HCEC 1CT (cell line): ENCODE measurements at places on chromosomes 1 and 21.

- peak; percentile 70 for DNase-seq
These were observed 73.1 kb upstream of the EDEM3 start for GRCh38 chr1:184827600-184828368.

- no peak for DNase-seq
These were observed 493.2 kb upstream of the NFIA start for GRCh38 chr1:60589046-60589748.

- peak; percentile 6 for DNase-seq
These were observed 79.1 kb downstream of the POFUT2 start for GRCh38 chr21:45208627-45208951.

DNA sequence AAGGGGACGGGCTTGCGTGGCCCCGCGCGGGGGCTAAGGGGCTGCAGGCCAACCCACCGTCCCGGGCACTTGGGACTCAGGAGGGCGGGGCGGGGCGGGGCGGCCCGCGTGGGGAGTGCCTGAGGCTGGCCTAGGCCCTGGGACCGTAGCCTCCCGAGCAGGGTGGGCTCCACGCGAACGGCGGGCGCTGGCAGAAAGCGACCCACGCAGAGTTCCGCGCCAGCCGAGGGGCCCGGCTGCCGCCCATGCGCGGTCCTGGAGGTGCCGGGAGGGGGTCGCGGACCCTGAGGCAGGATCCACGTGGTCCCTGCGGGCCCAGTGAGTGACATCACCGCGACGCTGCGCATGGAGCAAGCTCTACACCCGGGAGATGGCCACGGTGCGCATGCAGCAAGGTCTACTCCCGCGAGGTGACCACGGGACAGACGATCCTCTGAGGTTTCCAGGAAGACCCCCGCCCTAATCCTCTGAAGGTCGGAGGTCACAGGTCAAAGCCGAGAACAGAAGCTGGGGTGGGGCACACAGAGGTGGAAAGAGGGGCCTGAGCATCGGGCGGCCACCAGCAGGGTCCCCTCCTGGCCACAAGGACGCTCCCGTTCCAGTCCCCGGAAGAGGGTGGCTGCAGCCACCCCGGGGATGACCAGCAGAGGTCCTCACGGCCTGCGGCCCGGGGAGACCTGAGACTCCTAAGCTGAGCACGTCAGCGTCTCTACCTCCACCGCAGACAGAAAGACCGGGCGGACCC, 13.5 kb upstream of the SLC19A1 start:
- peak; percentile 83 for DNase-seq

- DNase-seq, result peak; percentile 26
These were observed 120.0 kb upstream of the RRP15 start for GRCh38 chr1:218164930-218165700.

- no peak for DNase-seq
These were observed 28.1 kb downstream of the A3GALT2 start for GRCh38 chr1:33292726-33293340.

GRCh38 chr21:43605320-43606215, 53.7 kb downstream of the HSF2BP start:
- DNase-seq, result no peak

- no peak for DNase-seq
These were observed 407.0 kb downstream of the AMY1C start for GRCh38 chr1:104156738-104157137.

DNA sequence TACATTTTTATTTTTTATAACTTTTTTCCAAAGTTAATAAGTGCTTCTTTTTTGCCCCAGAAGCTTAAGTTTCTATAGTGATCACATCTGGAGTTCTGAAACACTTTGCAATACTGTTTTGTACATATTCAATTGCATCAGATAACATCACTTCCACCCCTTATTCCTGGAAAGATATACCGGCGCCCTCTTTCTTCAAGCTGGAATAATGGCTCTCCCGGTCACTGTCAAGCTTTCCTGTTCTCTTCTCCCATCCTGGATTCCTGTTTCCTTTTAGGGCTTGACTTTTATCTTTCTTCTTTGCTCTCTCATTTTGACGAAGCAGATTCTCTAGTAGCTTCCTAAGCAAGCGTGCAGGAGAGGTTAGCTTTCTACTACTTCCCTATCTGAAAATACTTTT, 1866.8 kb downstream of the MRPL39 start:
- no peak for DNase-seq

DNA sequence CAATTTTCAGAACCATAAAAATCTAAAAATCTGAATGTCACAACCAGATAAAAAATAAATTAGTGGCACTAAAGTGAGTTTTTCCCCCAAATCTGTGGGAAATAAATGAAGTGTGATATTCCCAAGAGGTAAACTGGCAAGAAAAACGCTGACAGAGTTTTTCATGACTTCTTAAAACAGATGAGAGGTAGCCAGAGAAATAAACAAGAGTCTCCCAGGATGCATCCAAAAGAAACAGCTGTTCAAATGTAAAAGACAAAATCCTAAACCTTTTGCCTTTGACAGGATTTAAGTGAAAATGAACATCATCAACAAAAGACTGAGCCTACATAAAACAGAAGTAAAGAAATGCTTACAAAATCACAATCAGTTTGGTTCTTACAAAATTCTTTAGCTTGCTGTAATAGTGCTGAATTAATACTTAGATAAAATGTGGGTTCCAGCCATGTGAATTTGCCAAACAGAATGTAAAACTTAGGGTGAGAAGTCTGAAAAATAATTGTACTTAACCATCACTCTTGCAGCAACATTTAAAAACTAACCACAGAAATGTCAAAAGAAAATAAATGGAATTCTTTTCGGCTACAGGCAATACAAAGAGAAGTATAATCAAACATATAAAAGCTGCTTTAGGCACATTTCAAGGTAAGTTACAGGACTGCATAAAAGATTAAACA, 133.6 kb downstream of the EIF4G3 start:
- DNase-seq, result no peak

- DNase-seq, result no peak
These were observed 17.4 kb upstream of the USP24 start for GRCh38 chr1:55232448-55233144.

DNA sequence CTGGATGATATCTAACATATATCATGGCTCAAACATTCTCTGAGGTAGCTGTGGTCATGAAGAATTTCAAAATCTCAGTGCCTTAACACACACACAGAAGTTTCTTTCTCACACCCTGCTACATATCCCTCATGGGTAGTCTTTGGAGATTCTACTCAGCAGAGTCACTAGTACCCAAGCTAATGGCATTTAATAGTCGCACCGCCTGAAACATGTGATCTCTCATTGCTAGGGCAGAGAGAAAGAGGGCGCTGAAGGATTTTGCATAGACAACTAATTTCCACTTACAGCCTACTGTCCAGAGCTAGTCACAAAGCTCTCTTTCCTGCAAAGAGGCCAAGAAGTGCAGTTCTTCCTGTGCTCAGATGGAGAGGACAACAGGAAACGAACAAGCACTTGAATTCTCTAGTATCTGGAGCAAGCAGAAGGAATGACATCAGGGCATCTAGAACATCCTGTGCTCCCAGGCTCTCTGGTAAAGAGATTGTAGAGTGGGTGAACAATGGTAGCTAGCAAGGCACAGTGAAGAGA, 183.4 kb upstream of the PTBP2 start:
- peak; percentile 82 for DNase-seq

- peak; percentile 51 for DNase-seq
These were observed 776 bp upstream of the TNFRSF9 start for GRCh38 chr1:7941437-7941793.

DNA sequence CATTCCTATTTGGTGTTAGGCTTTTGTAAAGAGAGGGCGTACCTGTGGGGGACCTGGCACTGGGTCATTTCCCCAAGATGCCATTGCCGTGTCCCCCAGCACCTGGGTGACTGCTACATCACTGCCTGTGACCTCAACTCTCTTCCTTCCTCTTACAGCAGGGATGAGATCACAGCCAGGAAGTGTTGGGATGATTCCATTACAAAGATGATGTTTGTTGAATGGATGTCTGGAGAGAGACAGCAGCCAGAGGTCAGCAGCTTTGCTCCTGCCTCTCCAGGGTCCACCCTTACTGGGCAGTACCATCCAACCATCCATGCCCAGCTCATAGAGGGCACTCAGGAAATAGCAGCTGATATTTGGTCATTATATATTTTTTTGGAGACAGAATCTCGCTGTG, 35.1 kb downstream of the TMEM51 start:
- peak; percentile 37 for DNase-seq

DNA sequence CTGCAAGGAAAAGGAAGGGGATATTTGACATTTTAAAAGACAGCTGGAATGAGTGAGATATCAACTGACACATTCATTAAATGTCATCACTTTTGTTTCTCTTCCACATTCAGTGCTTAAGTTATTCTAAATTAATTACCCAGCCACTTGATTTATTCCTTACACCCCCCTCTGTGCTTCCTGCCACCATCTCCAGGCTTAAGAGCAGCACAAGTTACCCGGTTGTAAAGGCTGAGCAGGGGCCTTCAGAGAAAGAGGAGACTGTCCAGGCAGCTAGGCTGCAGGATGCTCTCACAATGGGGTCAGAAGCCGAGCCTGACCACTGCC, 71.4 kb downstream of the SYT6 start:
- DNase-seq, result no peak

- DNase-seq, result no peak
These were observed 43.5 kb downstream of the CD34 start for GRCh38 chr1:207867136-207868109.

DNA sequence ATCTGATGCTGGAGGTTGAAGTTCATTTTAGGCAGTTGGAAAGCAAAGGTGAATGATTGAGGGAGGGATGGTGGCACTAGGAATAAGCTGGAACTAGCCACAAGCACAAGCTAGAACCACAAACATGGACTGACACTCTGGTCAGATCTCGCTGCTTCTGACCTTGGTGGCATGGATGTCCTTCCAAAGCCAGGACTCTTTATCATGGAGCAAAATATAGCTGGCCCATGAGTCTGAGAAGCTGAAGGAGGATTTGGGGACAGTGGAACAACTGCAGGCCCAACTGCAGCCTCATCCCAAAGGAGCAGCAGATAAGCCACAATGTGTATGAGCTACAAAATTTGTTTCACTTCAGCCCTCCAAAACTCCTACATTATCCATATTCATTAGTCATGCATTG, 35.5 kb downstream of the SRSF11 start:
- DNase-seq, result no peak

DNA sequence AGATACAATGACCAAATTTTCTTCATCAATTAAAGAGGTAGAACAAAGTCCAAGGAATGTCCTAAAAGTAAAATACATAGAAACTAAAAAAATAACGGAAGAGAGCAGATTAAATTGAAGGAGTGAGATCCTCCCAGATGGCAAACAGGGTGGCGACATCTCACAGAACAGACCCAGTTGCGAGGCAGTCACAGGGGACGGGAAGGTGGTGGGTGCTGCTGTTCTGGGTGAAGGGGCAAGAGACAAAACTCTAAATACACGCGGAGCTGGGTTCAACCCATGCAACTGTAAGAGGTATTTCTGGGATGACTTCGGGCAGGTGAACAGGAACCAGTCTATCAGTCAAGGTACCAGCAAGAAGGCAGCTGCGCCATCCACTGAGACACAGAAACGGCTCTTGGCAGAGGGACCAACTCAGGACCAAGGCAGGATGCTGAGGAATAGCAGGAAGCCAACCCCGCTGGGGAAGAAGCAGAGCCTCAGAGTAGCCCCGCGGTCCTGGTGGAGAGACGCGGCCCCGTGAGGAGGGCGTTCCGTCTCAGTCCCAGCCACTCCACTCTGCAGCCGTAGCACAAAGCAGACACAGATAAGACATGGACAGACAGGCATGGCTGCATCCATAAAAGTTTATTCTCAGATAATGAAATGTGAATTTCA, 32.2 kb downstream of the WDR4 start:
- no peak for DNase-seq

DNA sequence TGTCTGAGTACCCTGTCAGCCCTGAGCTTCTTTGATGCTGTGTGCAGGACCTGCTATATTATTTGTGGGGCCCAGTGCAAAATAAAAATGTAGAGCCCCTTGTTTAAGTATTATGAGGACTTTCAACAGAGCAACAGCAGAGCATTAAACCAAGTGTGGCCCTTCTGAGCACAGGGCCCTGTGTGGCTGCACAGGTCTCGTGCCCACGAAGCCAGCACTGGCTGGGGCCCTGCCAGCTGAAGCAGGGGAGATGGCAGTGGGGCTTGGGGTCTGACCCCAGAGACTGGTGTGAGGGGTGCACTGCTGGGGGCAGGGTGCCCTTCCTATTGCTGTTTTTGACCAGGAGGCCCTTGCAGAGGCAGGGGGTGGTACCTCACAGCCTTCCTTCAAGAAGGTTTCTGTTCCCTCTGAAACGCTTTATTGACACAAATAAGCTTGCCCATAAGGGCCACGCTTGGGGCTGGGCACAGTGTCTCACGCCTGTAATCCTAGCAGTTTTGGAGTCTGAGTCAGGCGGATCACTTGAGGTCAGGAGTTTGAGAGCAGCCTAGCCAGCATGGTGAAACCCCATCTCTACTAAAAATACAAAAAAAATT, 2.2 kb upstream of the SEMA4A start:
- DNase-seq, result peak; percentile 67

DNA sequence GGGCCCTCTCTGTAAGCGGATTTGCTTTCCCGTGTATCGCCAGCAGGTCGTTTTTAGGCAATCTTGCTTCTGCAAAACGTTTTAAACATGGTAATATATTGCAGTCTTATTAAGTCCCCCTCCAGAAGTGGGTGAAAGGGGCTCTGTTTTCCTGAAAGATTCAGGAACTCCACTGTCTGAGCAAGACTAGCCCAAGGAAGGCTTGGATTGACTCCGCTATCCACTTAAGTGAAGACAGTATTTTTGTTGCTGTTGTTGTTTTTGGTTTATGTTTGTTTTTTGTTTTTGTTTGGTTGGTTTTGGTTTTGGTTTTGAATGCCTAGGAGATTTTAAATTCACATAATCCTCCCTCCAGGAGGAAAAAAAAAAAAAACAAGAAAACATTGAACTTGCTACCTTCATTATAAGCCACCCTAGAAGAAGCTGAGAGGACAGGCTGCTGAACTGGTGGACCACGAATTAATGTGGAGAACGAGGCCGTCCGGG, 29.1 kb upstream of the NFIA start:
- no peak for DNase-seq

DNA sequence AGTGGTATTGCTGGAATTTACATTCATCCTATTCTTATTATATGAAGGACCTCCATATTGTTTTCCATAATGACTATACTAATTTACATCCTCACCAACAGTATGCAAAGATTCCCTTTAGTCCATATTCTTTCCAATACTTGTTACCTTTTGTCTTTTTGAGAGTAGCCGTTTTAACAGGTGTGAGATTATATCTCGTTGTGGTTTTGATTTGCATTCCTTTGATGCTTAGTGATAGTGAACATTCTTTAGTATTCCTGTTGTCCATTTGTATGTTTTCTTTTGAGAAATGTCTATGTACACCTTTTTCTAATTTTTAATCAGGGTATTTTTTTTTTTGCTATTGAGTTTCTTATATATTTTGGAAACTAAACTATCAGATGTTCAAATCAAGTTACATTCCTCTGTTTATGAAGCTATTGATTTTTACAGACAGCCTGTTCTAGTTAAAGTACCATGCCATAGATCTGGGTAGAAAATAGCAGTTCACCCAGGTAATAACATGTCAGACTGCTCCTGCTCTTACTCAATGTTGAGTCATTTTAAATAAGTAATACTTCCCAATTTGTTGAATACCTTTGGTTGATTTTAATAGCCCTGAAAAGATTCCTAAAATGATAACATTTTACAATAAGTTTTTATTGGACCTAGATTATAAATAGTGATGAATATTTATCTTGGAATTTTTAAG, 1108.7 kb downstream of the NCAM2 start:
- no peak for DNase-seq

GRCh38 chr1:68229650-68230483, 2.5 kb downstream of the WLS start:
- DNase-seq, result peak; percentile 4

- no peak for DNase-seq
These were observed 3.9 kb downstream of the PLA2G2D start for GRCh38 chr1:20115479-20115878.

- DNase-seq, result peak; percentile 51
These were observed 24.9 kb downstream of the UBE2U start for GRCh38 chr1:64228167-64228957.

- peak; percentile 96 for DNase-seq
These were observed 40.4 kb upstream of the ZSWIM5 start for GRCh38 chr1:45246760-45247159.
